NCI-H1092 treated with DMSO at 0.1 percent for 48 hours (cell line): ENCODE measurements at places on chromosomes 11 and 22.

DNA sequence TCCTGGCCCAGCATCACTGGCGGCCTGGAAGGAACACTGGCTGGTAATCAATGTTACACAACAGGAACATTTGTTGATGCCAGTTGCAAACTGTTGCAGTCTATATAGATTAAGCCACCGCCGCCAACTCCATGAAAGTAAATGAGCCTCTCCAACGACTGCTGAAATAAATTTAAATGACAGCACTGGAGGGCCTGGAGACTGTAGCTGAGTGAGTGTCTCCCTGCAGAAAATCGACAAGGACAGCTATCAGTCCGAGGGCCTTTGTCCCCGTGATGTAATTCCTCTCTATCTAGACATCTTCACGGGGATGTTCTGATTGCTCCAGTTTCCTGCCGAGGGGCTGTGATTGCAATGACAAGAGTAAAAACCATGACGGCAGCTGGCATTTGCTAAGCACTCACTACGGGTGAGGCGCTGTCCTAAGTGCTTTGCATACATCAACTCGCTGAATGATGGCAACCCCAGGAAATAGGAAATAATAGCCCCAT is 120.4 kb downstream of the SEZ6L start:
- no peak for DNase-seq

DNA sequence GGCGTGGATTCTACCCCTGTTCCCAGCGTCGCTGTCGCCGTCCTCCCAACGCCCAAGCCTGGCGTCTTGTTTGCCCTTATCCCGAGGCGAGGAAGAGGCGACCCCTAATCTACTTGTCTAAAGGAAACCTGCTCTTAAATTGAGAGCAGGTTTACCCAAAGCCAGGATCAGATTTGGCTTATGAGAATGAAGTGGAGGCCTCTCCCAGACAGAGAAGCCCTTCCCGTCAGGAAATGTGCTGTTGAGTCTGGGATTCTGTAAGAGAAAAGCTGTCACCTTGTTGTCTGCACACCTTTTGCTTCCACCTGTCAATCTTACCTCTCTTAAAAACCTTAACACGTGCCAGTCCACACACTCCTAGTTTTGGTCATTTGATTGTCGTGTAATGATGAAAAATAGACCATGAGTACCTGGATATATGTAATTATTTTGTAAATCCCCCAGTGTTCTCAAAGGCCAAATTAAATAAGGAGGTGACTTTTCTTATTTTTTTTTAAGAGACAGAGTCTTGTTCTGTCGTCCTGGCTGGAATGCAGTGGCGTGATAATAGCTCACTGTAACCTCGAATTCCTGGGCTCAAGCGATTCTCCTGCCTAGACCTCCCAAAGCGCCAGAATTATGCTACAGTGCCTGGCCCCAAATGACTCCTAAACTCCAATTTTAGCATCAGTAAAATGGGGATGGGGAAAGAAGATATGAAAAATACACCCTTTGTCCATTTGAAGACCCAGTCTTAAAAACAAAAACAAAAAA is 627 bp downstream of the GTF2H1 start:
- DNase-seq = no peak

DNA sequence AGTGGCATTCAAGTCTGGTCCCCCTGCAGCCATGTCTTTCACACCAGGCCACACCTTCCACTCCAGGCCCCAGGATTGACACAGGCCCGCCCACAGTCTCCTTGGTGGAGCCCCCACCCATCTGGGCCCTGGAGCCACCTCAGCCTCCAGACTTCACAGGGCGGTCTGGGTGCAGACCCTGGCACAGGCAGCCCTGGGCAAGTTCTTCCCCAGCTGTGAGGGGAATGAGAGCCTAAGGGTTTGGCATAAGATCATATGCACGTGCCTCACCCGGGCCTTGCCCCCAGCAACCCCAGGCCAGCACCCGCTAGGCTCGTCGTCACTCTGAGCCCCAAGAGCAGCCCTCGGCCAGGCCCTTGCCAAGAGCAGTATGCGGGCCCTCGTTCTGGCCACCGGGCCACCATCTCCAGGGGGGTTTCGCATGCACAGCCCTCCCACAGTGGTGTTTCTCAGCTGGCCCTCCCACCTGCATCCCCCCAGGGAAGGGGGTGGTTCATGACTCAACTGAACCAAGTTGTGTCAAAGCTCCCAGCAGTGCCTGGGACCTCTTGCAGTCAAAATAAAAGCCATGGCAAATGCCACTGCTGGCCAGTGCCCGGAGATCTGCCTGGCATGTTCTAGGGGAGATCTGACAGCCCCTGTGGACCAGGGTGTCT is 70.4 kb upstream of the KCNQ1OT1 start:
- no peak for DNase-seq

GRCh38 chr11:122524898-122525297 is 130.6 kb upstream of the UBASH3B start:
- no peak for DNase-seq

- no peak for DNase-seq
These were observed 331.2 kb downstream of the METTL15 start for GRCh38 chr11:28439403-28439802.

- DNase-seq = no peak
These were observed 2.5 kb upstream of the ZDHHC8 start for GRCh38 chr22:20128902-20129746.

DNA sequence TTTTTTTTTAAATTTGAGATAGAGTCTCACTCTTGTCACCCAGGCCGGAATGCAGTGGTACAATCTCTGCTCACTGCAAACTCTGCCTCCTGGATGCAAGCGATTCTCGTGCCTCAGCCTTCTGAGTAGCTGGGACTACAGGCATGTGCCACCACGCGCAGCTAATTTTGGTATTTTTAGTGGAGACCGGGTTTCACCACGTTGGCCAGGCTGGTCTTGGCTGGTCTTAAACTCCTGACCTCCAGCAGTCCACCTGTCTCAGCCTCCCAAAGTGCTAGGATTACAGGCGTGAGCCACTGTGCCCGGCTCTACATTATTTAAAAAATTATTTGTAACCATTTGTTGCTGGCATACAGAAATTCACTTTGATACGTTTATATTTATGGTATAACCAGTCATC is 18.6 kb downstream of the EP300 start:
- no peak for DNase-seq

GRCh38 chr11:95577716-95578460 is 211.7 kb downstream of the FAM76B start:
- DNase-seq = no peak
